ENCODE measurements at places on chromosomes 11 and 22. TPM values are rescaled to one million over a fixed set of nuclear protein-coding genes. Genes with fewer than 3 reads are reported as not detected.

The GLYATL2 gene
- 0.24 TPM for total RNA-seq

The MMP12 gene
- 0.23 TPM for total RNA-seq

The THYN1 gene
- total RNA-seq = 28.3 TPM

GRCh38 chr22:49447837-49448236 is 379.8 kb downstream of the BRD1 start:
- DNase-seq = no peak

DNA sequence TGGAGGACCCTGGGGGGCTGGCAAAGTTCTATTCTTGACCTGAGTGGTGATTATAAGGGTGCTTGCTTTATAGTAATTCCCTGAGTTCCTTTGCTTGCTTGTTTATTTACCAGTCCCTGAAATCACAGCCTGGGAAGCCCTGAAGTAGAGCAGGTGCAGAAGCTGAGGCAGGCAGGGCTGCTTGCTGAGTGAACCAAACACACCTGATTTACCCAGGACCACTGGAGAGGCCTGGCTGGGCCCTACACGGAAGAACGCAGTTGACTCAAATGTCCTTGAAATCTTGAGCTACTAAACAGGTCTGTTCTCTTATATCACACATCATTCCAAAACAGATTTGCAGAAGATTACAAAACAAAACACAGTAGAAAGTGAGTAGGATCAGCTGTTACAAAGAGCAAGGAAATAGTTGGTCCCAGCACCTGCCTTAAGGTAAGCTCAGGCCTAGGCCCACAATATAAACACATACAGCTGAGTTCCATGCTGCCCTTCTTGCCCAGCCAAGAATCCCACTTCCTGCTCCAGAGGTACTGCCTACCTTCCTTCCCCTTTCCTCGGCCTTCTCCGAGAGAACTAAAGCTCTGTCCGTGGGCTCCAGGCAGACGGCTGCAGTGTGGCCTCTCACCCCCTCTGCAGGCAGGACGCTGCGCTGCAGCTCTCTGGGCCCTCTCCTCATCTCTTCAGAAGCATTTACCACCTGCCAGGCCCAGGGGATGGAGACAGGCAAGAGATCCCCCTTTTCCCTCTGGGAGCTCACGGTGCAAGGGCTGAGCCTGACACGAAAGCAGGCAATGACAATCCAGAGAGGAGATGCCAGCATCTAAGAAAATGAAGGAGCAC is 46.1 kb upstream of the SCUBE2 start:
- DNase-seq = peak; percentile 81

GRCh38 chr11:60718524-60719316 is 5.8 kb upstream of the MS4A18 start:
- no peak for DNase-seq

DNA sequence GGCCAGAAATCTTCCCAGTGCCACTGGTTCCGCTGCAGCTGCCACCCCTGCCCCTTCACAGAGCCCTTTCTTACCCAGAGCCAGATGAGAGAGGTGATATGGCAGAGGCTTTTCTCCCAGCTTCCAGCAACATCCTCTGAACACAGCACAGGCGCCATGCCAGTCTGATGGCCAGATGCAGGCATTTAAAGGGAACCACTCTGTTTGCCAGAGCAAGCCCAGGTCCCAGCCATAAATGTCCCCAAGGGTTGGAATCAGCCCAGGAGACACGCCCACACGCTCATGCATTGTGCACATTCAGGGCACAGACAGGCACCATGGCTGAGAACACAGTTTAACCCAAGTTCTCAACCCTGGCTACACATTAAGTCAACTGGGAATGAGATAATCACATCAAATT is 114.3 kb upstream of the CSNK2A3 start:
- no peak for DNase-seq

Measured in aorta (tissue), 5 donors.